ENCODE measurements at places on chromosomes 11 and 22. TPM values are rescaled to one million over a fixed set of nuclear protein-coding genes. Genes with fewer than 3 reads are reported as not detected.
A peak's percentile ranks its signal among the peaks of the same experiment; 100 is the strongest.

GRCh38 chr11:15099267-15099666, 15.5 kb upstream of the INSC start:
- DNase-seq: no peak

- no peak for DNase-seq
Measured at GRCh38 chr11:84969103-84969502, 658.0 kb downstream of the DLG2 start.

DNA sequence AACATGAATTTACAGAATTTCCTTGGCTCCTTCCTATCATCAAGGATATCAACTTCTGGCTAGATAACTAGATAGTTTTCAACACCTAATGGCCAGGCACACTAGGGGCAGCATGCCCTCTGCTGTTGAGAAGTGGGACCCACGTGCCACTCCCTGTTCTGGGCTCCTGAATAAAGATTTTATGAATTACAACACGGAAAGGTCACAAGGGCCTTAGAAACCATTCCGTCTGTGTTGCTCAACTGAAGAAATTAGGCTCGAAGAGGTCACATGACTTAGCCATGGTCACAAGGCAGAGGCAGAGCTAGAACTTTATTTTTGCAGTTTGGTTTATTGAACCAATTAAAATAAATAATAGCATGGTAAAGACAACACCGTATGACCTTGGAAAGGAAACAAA, 36.0 kb downstream of the PRCP start:
- peak; percentile 43 for DNase-seq

- peak; percentile 52 for DNase-seq
Measured at GRCh38 chr22:45082795-45083194, 73.0 kb upstream of the PHF21B start.

- DNase-seq: peak; percentile 88
Measured at GRCh38 chr11:62556875-62557631, 10.4 kb upstream of the AHNAK start.

GRCh38 chr11:115458877-115459276, 45.3 kb downstream of the CADM1 start:
- DNase-seq: no peak

GRCh38 chr11:63417174-63417852, 47.7 kb downstream of the SLC22A9 start:
- no peak for DNase-seq

DNA sequence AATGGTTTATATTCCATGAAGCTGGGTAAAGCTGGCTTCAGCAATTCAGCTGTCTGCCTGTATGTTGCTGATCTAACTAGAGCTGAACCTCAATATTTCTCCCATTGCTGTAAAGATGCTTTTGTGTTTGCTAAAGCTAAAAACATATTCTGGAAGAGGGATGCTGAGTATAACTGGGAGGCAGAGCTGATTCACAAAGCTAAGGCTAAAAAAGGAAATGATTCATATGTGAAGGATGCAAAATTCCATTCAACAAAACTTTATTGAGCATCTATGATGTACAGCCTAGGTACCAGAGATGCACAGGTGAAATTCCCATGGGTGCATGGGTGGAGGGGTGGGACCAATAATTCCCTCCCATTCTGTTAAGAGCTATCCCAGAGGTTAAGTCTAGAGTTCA, 193.9 kb downstream of the KIF18A start:
- DNase-seq: no peak

DNA sequence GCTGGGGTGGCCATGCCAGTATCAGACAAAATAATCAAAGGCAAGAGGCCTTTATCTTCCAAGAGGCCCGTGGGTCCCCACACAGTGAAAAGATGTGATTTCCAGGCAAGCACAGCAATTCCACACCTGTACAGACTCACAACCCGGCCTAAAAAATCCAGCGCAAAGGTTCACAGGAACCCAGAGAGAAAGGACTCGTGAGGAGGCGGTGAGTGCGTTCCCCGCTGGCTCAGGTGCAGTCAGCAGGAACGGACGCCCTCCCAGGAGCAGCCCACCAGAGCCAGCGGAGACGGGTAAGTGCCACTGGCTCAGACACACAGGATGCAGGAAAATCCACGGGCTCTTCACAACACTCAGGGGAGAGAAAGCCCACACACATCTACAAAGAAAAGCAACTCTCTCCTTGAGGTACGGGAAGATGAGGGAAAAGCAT, 4.4 kb downstream of the TOLLIP start:
- no peak for DNase-seq

- DNase-seq: no peak
Measured at GRCh38 chr11:128456566-128457268, 130.6 kb downstream of the ETS1 start.

DNA sequence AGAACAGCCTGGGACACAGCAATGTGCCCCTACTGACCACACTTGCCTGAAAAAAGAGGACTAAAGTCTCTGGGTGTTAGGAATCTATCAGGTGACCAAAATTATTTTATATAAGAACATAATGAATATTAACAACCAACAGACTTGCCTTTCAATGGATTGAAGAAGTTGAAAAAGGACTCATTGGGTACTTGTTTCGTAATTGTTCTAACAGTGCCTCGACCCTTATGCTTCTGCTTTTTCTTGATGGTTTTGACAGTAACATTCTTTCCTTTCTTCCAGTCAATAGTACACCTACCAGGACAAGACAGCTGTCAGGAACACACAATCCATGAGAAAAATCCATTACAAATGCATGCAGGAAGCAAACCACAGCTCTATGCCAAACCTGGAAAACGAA, 29.0 kb upstream of the PHLDA2 start:
- DNase-seq: no peak

DNA sequence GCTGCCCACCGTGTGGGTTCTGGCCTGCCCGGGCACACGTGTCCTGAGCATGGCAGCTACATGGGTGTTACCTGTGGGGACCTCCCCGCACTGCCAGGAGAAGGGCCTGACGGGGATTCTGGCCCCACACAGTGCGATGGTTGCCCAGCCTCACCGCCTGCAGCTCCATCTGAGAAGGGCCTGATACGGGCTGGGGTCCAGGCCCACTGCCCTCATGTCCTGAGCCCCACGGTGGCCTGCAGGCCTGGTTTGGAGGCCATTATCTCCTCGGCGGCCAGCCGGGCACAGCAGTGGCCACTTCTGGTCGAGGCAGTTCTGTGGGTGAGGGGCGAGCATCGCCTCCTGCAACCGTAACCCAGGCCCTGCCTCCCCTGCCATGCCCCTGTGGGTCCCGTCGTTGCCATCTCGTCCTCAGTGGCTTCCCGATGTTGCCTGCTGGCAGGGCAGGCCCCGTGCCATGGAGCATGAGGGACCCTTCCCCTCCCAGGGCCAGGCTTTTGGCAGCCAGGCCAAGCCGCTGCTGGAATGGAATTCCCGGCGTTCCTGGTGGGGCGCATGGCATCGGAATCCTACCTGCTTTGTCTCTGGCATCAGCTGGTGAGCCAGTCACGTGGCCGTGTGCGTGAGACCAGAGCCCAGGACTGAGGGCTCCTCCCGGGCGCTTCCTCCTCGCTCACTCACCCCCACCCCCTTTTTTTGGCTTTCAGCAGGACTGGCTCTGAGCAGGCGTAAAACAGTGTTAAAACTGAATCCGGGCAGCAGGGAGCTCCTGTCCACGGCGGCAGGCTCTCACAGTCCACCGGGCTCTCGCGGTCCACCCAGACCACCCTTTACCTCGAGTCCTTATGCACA, 71.9 kb upstream of the PPARA start:
- no peak for DNase-seq

DNA sequence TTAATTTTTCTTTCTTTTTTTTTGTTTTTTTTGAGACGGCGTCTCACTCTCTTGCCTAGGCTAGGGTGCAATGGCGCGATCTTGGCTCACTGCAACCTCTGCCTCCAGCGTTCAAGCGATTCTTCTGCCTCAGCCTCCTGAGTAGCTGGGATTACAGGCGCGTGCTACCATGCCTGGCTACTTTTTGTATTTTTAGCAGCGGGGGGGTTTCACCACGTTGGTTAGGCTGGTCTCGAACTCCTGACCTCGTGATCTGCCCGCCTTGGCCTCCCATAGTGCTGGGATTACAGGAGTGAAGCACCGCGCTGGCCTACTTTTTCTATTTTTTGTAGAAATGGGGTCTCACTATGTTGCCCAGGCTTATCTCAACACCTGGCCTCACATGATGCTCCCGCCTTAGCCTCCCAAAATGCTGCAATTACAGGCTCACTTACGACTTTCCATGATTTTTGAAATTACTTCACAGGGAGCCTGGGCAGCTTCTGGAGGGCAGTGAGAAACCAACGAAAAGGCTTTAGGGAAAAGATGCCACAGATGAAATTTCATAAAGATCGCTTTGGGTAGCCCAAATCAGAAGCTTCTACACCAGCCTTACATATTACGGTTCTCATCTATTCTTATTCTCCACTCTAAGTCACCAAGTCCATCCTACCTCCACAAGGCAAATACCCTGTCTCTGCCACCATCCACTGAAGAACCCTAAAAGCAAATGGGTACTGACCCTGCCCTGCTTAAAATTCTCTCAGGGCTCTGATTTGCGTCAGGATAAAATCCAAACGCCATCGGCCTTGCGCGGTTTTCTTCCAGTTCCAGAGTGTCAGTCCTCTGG, 866 bp upstream of the RRM1 start:
- DNase-seq: no peak

DNA sequence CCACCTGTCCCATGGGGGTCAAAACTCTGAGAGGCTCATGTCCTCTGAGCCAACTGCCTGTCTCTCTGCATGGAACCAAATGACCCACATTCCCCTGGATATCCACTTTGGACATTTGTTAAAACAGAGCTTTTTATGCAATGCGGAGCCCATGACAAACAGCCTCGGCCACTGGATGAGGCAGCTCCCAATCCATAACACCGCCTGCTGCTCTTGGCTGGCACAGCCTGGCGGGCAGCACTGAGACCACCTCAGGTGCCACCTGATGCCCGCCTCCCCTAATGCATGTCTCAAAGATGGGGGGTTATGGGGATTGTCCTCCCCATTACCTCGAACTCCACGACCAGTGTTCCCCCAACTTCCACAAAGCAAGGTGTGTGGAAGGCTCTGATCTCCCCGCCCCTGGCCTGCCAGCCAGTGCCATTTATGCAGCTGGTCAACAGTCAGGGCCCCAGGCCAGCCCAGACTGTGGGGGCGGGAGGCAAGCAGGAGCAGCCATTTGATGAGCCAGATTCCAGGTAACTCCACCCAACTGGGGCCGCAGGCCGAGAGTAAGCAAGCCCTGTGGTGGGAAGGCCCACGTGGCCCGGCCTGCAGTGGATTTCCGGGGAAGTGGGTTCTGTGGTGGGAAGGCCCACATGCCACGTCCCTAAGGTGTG, 84.2 kb downstream of the PHF21B start:
- DNase-seq: no peak

DNA sequence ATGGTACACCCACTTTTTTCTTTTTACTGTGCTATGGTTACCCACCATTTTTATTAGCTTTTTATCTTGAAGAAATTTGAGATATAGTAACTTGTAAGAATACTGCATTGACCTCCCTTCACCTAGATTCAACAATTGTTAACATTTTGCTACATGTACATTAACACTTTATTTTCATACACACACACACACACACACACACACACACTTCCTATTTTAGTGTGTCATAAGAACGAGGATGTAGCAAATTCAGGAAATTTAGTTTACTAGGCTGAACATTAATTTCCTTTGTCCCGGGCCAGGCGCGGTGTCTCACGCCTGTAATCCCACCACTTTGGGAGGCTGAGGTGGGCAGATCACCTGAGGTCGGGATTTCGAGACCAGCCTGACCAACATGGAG, 1.1 kb upstream of the ATP6V1E1 start:
- no peak for DNase-seq

GRCh38 chr11:93131709-93132108, 66.1 kb downstream of the SLC36A4 start:
- DNase-seq: no peak

DNA sequence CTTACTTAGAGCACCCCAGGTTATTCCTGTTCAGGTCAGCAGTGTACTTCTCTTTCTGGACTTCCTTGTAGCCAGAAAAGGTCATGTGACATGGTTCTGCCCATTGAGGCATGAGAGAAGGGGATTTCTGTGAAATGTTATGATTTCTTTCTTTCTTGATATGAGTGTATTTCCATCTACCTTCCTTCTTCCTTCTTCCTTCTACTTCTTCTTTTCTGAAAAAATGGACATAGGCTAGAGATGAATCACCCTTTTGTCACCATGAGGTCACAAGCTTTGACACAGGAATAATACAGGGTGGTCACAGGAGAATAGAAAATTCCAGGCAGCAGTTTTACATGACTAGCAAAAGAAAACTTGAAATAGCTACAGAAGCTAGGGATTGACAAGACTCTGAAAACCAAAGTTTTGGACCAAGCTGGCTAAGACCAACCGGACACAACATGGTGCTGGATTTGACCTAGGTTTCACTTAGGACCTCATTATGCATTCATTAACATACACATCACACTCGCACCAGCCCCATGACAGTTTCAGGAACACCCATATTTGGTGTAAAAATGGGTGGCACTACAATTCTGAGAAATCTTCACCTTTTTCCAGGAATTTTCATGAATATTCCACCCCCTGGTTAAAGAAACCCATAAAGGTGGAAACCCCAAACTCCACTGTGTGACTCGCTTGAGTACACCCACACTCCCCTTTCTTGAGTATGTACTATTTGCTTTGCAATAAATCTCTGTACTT, 21.2 kb upstream of the MAP6 start:
- peak; percentile 43 for DNase-seq

GRCh38 chr22:50706481-50707125, 31.4 kb upstream of the ACR start:
- DNase-seq: no peak

DNA sequence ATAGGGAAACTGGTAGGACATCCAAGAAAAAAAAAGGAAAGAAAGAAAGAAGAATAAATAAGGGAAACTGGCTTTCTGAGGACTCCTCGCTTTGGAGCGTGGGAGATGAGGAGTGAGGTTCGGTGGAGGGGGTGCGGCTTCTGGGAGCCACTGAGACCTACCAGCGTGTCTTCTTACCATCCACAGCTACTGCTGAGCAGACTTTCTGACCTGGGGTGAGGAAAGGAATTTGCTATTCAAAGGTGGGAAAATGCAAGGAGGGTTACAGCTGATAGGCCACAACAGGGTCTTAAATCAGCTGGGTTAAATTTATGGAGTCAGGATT, 488 bp upstream of the SELENOM start:
- DNase-seq: no peak

GRCh38 chr11:132704781-132705375, 827.4 kb downstream of the OPCML start:
- DNase-seq: no peak

GRIK4 gene
- not detected for total RNA-seq

KREMEN1 gene
- total RNA-seq: 0.43 TPM

RNF26 gene
- 31.9 TPM for total RNA-seq

FAM111B gene
- total RNA-seq: 18.3 TPM

NAALADL1 gene
- total RNA-seq: 7.6 TPM

CABP4 gene
- 0.83 TPM for total RNA-seq

PDGFB gene
- 3.0 TPM for total RNA-seq

PNPLA3 gene
- total RNA-seq: 0.70 TPM

SLC7A4 gene
- not detected for total RNA-seq

GNB1L gene
- total RNA-seq: 16.2 TPM

RIN1 gene
- 1.1 TPM for total RNA-seq

CCDC87 gene
- 0.27 TPM for total RNA-seq

PHOX2A gene
- total RNA-seq: not detected

MS4A6A gene
- not detected for total RNA-seq
